ENCODE measurements at places on chromosomes 4 and X.

DNA sequence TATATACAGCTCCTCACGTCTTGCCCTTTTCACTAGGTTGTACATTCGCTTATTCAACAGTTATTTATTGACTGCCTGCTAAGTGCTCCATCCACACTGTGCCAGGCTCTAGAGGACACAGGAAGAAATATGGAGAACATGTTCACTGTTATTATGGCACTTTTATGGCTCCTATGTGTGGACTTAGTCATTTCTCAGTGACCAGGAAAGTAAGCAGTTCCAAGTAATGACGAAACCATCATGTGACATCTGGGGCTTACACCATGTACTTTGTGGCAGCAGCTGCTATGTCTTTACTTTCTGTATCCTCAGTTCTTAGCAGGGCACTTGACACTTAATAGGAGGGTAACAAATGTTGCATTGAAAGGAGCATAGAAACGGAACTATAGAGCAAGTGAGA lies 278.0 kb downstream of the ANK2 start:
- DNase-seq = no peak

DNA sequence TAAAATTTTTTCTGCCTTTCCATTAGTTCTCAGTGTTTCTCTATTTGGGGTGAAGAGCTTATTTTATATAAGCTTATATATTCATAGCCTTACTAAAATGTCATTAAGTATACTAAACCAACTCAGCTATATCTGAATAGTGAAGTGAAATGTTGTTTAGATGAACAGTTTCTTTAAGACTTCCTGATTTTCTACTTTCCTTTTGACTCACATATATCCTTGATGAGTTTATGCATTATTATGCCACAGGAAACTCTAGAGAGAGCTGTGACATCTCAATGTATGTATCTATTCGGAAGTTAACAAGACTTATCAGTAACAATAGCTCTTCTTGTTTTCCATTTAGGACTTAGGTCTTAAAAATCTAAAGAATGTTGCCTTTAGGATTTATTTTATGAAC lies 1491.8 kb upstream of the IGFBP7 start:
- DNase-seq = no peak

DNA sequence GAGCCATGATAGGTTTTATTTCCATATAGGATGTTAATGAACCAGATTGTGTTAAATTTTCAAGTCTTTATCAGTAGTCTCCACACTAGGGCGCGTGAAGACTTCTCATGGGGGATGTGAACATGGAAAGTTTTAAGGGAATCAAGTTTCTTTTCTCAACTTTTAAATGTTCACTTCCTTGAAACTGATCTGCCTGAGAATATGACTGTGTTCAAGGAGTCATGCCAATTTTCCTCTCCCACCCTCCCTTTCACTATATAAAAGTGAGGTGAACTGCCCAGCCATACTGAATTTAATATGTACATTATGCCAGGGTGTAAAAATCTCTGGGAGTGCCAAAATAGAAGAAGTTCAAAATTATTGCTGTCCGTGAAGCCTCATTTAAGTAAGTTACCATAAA lies 30.4 kb upstream of the HPGDS start:
- DNase-seq = no peak

DNA sequence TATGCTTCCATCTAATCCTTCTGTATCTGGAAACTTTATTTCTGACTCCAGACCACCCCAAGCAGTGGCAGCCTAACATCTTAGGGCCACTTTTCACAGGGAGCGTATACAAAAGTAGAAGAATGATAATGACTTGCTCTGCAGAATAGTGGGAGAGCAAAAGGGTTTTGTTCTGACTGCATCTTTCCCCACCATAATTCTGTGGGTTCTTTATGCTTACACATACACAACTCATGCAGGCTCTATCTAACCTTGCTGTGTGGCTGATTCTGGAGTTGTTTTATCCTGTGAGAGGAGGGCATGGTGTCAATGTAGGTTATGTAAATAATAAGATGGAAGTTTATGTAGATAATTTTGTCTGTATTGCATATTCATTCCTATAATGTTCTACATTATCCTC lies 42.4 kb upstream of the NDNF start:
- no peak for DNase-seq

GRCh38 chr4:36196145-36196913 lies 48.0 kb downstream of the ARAP2 start:
- DNase-seq = no peak

DNA sequence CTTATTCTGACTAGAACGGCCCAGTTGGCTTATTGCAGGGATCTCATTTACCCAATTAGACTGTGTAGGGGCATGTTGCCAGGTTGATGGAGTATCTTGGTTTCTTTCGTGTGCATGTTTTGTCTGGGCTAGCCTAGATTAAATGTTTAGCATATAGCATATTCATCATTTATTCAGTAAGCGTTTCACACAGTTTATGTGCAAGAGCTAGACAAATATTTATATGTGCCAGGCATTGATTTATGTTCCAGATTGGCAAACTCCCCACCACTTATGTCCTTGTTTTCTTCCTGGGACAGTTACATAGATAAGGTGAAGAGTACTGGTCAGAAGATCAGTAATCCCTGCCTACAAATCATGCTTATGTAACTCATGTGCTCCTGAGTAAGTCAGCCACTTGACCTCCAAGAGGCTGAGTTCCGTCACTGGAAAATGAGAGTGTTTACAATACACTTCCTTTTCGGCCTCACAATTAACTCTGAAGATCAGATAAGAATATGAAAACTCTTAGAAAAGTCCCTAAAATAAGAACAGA lies 57.2 kb downstream of the RUFY3 start:
- DNase-seq = no peak

- DNase-seq = no peak
These were observed 17.9 kb upstream of the NSUN7 start for GRCh38 chr4:40731792-40732245.

GRCh38 chr4:579543-580175 lies 3.6 kb upstream of the TMEM271 start:
- no peak for DNase-seq

- DNase-seq = no peak
These were observed 400.6 kb upstream of the MAGEB18 start for GRCh38 chrX:25737540-25737939.

DNA sequence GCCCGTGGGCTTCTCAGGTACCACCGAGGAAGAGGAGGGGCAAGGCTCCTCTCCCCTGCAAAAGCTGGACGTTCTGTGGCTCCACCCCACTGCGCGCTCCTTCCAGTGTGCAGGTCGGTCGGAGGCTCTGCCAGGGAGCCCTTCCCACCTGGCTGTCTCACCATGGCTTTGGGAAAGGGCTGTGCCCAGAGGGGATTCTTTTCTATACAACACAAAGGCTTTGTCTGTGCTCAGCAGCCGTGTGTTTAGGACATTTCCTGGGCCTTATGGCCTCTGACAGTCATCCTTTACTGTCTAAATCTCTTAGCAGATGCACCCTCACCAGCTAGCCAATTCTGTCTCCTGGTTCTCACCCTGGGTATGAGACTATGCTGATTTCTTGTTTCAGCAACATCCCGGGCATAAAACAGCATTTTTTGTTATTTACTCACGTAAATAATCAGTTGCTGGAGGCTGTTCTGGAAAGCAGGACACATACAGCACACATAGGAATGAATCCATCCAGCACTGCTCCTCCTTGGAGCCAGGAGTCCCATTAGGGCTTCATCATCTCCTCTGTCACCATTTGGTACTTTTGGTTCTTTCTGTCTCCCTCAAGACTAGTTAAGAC lies 20.4 kb upstream of the ATXN3L start:
- no peak for DNase-seq

GRCh38 chr4:164904941-164905340 lies 28.0 kb downstream of the APELA start:
- DNase-seq = no peak

- DNase-seq = no peak
These were observed 56.4 kb downstream of the FAM53A start for GRCh38 chr4:1627417-1628313.

GRCh38 chrX:55011294-55011693 lies 11.1 kb downstream of the APEX2 start:
- DNase-seq = no peak

GRCh38 chrX:18856645-18856997 lies 127.3 kb downstream of the PHKA2 start:
- no peak for DNase-seq

DNA sequence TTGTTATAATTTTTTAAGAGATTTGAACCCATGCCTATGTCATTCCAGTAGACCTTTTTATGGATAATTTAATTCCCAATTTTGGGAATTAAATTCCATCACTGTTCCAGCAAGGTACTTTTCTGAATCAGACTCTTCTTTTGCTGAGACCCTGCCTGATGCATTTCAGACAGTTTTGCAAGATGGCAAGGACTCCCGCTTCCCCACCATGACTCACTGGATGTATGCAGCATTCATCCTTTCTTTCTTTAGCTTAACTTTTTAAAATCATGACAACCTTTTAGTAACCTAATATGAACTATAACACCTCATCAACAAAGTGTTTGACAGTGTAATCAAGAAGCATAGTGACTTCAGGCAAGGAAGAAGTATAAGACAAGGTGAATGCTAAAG lies 178.1 kb upstream of the LEF1 start:
- DNase-seq = no peak

DNA sequence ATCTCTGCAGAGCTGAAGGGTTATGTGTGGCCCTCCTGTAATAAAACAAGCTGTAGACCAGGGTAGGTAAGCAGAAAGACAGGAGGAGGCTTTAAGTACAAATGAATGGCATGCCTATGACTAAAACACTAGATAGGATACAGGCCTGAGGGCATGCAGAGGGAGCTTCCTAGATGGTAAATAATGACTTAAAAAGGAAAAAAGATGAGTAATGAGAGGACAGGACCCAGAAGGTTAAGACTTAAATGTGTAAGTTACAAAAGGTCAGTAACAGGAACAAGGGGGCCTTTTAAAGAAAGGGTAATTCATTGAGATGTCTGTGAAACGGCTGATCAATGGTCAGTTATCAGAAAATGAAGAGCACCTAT lies 194.8 kb downstream of the SOWAHB start:
- no peak for DNase-seq

Data from activated T-cell treated with anti-CD3 and anti-CD28 coated beads for 24 hours (primary cell).